ENCODE measurements at places on chromosomes 5 and 9.

DNA sequence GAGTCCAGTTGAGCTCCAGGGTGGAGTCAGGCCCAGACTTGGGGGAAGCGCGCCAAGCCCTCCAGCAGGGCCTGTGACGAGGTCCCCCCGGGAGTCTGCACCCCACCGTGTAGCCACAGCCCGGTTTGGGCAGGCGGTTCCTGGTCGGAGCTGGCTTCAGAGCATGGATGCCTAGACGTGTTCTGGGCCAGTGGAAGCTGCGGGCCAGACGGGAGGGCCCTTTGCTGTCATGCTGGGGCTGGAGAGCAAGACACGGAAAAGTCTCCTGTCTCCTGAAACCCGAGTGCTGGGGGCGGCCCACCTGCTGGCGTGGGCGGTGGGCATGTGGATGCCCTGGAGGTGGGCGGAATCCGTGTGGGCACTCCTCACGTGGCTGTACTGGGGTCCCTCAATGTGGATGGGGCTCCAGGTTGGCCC lies 1.9 kb downstream of the GPSM1 start:
- DNase-seq, result no peak

DNA sequence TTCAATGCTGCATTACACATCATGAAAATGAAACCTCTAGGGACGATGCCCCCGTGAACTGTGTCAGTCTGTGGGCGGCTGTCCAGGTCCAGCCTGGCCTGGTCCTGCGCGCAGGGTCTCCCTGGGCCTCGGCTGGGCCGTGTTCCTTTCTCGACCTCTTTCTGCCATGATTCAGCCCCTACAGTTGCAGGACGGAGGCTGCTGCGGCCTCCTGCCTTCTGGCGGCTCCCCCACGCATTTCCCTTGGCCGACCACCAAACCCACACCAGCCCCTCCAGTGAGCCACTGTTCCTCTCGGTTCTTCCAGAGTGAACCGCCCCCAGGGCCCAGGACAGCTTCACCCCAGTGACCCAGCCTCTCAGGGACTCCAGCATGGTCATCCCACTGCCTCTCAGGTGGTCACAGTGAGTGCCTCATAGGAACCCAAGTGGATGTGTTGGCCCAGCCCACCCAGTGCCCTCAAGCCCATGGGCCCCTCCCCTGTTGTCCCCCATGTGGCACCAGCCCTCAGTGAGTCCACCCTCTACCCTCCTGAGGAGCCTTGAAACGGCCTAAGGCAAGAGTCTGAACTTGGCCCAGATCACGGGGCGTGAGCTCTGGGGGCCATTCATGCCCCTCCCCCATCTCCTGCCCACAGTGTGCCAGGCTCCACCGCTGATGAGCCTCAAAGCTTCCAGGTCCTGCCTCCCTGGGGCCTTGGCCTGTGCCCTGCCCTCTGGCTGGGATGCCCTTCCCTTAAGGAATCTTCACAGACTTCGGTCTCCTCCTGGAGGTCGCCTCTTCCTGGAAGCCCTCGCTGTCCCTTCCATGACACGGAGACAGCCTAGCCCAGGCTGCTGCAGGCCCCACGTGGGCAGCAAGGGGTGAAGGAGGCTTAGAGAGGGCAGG lies 10.0 kb upstream of the CLIC3 start:
- DNase-seq, result no peak

DNA sequence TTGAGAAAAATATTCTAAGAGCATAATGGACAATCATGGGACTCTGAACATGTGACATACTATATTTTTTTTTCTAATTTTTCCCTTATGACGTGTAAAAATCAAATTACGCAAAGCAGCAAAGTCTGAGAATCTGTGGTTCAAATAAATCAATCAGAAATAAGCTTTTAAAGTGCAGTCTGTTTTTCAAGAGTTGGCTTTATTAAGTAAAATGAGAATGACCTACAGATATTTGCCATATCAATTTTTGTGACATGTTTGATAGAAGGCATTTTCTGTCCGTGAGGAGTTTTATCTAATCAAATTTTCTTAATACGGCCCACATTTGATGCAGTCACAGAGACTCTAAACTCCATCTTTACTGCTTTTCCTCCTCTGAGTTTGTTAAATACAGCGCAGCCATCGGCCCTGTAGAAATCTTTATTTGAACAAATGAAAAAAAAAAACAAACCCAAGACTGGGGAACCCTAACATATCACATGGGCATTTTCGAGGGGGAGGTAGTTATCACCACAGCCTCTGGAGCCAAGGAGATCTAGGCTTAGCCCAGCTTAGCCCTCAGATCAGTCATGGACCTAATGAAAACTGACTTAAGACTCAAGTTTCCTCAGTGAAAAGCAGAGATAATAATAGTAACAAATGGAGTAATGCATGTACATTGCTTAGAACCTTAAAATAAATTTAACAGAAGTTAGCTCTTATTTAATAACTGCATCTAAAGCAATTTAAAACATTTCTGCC lies 263.6 kb upstream of the C9orf72 start:
- DNase-seq, result no peak

DNA sequence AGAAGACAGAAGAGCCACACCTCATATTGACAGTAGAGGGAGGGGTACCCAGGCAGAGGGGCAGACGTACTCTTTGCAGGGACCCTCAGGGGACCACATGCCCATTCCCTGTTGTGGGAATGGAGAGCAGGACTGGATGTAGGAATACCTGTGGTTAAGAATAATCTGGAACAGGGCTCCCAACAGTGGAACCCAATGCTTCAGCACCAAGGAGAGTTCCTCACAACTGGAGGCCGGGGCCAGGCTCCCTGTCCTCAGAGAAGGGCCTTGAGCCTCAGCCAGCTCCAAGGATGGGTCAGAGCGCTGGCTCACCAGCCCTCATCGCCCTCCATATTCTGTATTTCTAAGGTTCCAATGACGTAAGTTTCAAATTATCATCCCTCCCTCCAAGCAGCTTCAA lies 7.4 kb upstream of the SHC3 start:
- no peak for DNase-seq

GRCh38 chr5:151106043-151106442 lies 25.2 kb upstream of the TNIP1 start:
- DNase-seq, result no peak

DNA sequence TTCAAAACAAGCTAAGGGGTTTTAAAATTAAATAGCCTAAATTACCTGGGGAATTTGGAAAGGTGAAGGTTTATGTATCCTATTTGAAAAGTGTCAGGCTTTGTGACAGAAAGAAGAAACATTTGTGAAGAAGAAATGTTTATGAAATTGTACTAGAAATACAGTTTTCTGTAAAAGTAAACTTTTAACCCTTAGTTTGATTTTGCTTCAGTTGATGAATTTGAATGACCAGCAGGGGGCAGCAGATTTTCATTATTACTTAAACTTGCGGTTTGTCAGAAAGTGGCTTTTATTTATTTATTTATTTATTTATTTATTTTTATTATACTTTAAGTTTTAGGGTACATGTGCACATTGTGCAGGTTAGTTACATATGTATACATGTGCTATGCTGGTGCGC lies 58.1 kb downstream of the NNT start:
- DNase-seq, result no peak

- no peak for DNase-seq
Measured at GRCh38 chr5:146762830-146763229, 115.7 kb downstream of the PPP2R2B start.

- DNase-seq, result no peak
Measured at GRCh38 chr9:2362150-2362549, 259.4 kb upstream of the VLDLR start.

DNA sequence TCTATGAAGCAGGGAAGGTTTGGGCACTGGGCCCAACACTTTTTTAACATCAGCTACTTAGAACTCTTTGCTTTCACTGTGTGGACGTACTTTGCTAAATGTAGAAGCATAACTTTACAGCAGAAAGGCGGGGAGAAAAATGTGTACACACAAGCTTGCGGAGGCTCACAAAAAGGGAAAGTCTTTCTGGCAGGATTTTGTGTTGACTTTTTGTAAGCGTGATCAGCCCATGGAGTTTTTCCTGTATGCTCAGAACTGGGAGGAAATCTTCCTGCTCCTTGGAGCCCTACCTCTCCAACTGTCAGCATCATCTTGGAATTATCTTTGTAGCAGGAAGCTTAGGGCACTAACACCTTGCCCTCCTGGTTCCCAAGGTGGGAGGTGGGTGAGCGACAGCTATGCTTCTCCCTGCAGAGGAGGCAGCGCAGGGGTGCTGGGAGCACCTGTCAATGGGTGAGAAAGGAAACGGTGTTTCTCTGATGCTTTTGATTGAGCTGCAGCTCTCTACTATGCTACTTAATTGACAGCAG lies 321.9 kb downstream of the GADD45G start:
- no peak for DNase-seq

DNA sequence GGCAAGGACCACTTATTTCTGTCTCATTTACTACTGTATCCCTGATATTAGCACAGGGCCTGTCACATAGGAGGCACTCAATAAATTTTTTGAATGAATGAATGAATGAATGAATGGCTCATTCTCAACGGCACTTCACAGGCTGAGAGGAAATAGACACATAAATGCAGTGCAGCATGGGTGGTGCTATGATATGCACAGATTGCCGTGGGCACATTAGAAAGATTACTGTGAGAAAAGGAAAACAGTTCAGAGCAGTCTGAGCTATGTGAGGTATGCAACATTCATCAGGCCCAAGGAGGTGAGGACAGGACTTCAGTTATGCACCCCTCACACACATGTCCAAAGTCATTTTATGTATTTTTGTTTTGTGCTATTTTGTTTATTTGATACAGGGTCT lies 6.4 kb upstream of the NOL6 start:
- DNase-seq, result no peak

DNA sequence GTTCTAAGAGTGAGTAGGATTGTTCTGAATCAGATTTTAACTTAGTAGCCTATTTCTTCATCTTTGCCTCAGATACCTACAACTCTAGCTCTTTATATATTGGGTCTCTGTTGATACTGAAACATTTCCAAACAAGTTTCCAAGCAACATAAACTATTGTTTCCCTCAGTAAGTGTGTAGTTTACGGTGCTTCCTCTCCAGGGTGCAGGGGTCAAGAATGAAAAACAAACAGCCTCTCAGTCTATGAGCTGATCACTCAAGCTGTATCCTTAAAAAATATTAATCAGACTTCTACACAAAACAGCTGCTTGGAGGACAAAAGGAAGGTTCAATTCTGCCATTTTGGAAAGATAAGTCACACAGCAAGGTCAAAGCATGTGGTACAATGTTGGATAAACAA lies 75.0 kb downstream of the ADAMTS12 start:
- no peak for DNase-seq

DNA sequence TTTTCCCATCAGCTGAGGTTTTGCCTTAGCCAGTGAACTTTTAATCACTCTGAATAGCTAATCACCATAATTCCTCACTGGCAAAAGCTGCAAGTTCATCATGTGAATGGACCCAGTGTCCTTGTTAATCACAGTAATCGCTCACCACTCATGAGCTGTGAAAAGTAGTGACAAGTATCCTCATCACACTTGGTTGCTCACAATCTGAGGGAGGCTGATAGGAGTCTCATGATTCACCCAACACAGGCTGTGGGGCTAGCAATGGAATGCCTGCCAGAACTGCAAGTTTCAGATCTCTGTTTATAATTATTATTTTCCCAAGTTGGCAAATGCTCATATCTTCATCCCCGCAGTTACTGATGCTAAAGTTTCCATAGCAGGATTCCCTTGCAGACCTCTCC lies 467.2 kb downstream of the KIF4B start:
- no peak for DNase-seq

DNA sequence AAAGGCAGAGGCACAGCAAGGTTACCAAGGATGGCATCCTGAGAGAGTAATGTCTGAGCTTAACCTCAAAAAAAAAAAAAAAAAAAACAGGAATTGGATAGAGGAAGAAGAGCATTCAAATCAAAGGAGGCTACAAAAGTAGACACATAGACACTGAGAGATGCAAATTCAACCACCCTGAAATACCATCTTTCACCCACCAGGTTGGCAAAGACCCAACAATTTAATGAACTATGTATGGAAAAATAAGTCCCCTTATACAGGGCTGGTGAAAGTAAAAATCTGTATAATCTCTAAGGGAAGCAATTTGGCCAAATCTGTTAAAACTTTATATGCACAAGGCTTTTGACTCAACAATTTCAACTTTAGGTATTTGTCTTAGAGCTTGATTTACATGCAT lies 4.9 kb downstream of the NADK2 start:
- no peak for DNase-seq

DNA sequence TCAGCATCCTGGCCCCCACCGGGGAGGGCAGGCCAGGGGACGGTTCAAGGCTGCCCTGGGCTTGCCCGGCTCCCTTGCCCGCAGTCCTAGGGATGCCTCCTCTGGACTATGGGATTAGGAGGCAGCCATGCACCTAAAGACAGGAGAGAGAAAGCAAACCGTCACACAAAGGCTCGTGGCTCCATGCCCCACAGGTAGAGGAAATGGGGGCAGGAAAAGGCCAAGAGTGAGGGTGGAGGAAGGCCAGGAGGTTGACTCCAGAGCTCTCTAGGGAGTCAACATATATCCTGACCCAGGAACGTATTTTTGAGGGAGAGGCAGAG lies 9.7 kb downstream of the MGAT1 start:
- no peak for DNase-seq

DNA sequence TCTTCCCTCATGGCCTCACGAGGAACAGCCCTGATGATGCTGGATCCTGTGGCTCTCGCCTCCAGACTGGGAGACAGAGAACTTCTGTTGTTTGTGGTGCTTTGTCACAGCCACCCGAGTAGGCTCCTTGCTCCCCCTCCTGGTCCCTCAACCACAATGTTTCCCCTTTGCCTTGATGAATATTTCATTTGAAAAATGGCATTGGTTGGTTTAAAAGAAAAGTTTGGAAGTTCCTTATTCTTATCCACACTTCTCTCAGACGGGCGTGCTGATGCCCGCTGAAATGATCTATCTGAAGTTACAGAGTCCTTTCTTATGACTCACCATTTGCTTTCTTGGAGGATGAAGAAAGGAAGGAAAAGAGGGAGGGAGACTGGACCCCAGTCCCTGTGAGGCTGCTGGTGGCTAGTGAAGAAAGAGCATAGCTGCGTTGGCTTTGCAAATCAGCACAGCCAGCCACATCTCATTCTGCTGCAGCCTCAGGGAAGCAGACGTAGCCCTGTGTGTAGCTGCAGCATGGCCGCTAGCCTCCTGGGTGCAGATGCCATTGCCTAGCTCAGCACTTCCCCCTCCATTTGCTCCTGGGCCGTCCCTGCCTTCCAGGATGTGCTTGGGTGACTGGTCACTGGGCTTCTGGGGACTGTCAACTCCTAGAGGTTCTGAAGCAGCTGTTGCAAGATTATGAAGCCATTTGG lies 185.9 kb downstream of the ERCC6L2 start:
- peak; percentile 16 for DNase-seq

GRCh38 chr5:160437271-160437670 lies 15.6 kb downstream of the PTTG1 start:
- DNase-seq, result no peak

- DNase-seq, result no peak
Measured at GRCh38 chr9:136249877-136250559, 4.4 kb upstream of the QSOX2 start.

DNA sequence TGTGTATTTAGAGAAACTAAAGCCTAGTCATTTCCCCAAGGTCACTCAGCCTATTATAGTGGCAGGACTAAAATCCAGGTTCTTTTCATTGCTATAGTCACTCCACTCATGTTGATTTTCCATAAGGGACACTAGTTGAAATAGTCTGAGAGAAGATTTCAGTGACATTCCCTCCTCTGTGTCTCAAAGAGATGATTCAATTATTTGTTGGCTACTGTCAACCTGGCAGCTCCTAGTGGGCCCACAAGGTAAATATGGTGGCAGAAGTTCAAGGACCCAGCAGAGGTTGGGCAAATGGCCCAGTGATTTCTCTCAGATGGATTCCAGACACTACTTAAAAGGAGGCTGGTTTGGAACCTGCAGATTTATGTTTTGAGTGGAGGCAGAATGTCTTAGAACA lies 48.1 kb downstream of the G3BP1 start:
- DNase-seq, result no peak

GRCh38 chr5:113505181-113505580 lies 8.3 kb upstream of the YTHDC2 start:
- DNase-seq, result no peak

- DNase-seq, result no peak
Measured at GRCh38 chr5:136035837-136036236, 7.0 kb downstream of the TGFBI start.

All from stimulated activated CD4-positive, alpha-beta T cell treated with anti-CD3 and anti-CD28 coated beads, Interleukin-1b, Interleukin-23, amount 100 ng/mL, for 1 hour (primary cell).